ENCODE measurements at places on chromosomes 12 and 14.

DNA sequence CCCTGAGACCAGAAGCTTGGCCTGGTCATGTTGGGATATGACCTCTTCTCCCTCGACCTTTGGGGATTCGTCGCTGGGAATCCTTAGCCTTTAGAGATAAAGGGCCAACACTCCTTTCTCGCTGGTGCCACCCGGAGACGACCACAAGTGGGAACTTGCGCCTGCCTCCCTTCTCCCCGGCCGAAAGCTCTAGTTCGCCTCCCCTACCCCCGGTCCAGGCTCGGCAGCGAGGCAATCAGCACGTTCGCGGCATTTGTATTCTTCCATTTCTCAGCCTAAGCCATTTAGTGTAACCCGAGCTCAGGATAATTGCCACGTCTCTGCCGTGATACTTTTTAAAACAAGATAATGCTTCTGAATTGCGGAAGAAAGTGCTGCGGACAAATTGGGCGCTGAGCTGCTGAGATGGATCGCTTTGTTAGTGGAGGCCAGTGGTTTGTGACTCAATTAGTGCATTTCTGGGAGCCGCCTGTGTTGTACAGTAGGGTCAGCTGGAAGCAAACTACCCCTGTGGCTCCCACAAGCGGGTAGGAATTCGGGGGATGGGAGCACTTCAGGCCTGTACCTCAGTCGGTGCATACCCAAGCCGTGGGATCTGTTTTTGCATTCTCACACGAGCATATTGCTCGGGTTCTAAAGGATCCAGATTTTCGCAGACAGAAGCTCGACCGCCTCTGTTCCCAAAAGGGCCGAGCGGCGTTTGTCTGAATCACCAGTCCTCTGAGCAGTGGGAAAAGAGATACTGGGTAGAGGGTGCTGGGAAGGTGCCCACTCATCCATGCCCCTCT is 6.8 kb upstream of the SIX1 start:
- DNase-seq, result no peak

DNA sequence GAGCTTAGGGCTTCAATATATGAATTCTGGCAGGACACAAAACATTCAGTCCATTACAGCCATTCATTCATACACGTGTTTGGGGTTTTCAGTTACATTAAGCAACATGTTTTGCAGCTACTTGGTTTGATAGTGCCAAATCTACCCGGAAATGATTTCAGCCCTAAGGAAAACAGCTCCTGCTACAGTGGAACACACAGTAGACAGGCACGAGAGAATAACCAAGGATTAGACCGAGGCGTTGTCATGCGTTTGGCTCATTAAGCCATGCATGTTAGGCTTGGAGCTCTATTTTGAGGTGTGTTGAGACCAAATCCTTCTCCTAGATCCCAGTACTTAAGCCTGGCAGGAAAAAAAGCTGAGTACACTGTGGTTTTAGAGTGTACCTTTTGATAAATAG is 177.4 kb downstream of the PRKCH start:
- DNase-seq, result no peak

GRCh38 chr14:61973981-61974380 is 211.8 kb downstream of the SNAPC1 start:
- DNase-seq, result no peak

DNA sequence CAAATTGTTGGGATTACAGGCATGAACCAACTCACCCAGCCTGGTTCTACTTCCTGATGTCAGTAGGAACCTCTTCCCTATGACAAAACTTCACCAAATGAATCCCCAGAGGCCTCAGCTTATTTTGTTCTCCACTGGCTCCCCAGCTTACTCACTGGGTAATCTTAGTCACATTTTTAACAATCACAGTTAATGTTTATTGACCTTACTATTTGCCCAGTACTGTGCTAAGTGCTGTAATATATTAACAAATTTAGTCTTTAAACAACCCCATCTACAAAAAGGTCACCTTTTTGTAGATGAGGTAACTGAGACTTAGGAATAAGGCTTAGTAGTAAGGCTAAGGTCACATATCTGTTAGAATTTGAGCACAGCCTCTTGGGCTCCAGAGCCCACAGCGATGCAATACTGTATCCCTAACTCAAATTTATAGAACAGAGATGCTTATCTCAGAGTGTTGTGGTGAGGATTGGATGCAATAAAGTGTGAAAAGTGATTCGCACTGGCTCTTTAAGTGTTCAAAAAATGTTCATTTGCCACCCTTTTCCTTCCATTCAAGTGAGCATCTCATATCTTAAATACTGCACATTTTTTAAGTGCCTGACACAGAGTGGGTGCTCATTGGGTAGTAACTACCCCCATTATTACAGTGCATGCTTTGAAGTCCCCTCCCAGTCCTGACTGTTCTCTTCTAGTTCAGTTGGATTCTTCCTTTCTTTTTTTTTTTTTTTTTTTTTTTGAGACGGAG is 146.4 kb upstream of the ARHGAP5 start:
- no peak for DNase-seq

All from T-helper 1 cell (primary cell).